ENCODE measurements at places on chromosomes 16 and 17.

DNA sequence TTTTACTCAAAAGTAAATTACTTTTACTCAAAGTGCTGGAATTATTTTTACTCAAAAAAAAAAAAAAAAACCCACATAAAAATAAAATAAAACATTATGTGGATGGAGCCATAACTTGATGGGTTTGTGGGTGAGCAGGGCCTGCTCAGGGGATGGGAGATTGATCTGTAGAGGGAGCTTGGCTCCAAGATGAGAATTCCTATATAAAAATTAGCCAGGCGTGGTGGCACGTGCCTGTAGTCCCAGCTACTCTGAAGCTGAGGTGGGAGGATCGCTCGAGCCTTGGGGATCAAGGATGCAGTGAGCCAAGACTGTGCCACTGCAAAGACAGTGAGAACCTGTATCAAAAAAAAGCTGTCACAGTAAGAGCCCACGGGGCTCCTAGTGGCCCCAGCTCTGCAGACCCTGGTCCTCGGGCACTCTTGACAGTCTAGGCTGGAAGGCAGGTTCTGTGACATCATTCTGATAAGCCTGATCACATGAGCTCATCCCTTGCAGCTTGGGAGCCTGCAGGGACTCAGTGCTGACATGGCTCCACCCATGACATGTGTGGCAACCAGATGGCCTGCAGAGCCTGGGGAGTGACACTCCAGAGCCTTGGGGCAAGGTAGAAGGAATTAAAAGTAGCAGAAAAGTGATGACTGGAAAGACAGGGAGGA, 42.5 kb downstream of the ST3GAL2 start:
- no peak for DNase-seq

- DNase-seq = no peak
These were observed 50.8 kb upstream of the MAF start for GRCh38 chr16:79651363-79651762.

DNA sequence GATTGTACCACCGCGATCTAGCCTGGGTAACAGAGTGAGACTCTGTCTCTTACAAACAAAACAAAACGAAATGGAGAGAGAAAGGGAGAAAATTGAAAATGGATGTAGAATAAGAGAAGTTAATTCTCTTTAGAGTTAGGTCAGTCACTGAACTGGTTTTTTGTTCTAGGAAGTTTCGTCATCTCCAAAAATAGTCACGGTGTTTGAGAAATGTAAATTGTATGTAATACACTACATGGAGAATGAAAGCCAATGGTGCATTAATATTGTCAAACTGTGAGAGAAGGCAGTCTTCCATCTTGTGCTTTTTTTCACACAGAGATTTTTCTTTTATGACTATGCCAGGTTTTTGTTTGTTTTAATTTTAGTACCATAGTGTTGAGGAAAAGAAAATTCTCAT, 145.9 kb downstream of the BCAS3 start:
- no peak for DNase-seq

- no peak for DNase-seq
These were observed 40.8 kb downstream of the MRC2 start for GRCh38 chr17:62668091-62668804.

DNA sequence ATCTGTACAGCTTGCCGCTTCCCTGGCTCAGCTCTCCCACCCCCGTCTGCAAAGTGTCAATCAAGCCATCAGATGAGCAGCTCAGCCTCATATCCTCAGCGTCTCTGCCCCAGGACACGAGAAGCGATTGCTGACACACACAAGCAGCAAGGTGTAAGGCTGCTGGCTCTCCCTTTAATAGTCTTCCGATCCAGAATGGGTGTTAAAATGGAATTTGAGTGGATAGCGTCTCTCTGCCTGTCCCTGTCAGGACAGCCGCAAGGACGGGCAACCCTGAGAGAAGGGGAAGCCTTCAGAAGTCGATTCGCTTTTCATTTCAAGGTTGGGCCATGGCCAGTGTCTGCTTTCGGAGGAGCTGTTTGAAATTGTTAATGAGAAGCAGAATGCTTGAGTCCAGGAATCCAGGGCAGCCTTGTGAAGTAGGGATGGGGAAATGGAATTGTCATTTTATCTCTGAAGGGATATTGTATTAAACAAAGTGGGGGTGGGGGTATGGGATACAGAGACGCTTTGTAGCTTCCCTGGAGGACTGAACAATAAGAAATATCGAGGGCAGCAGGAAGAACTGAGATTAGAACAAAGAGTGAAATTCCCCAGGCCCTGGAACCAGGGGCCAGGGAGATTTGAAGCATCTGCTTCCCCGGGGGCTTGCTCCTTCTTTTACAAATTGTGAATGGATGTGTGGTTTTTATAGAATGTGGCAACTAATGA, 4.7 kb upstream of the PIPOX start:
- DNase-seq = no peak

DNA sequence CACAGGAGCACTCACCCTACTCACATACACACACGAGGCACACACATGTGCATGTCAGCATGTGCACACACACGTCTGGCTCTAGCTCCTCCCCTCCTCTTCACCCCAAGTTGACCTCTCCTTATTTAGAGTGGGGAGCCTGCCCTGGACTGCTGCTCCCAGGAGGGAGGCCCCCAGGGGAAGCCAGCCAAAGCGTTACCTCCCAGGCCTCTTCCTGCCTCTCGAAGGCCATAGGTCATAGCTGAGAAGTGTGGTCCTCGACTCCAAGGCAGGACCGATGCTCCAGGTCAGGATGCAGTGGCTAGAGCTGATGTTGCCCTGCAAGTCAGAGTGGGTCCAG, 18.8 kb downstream of the POLR3K start:
- DNase-seq = no peak

DNA sequence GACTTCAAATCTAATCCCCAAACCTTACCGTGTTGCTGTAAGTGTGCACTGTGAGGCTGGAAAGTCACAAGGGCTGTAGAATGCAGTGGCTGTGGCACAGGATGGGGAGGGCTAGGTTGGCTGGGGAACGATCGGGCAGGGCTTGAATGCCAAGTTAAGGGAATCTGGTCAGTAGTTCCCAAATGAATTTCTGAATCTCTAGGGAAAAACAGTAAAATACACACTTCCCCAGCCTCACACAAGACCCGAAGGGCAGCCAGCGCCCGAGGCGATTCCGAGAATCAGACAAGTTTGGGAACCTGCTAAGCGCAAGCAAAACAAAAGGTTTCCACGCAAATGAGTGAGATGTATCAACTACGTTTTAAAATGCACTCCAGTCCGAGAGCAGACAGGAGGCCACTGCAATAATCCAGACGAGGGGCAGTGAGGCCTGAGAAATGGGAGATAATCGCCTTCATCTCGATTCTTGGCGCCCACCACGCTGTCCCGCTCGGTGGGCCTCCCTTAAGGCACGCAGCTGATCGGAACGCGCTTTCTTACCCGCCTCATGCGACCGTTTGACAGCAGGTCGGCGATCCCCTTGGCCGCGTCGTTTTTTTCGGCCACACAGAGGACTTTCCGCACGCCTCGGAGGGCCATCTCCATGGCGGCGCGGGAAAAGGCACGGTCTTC, 599 bp downstream of the TOP3A start:
- no peak for DNase-seq

DNA sequence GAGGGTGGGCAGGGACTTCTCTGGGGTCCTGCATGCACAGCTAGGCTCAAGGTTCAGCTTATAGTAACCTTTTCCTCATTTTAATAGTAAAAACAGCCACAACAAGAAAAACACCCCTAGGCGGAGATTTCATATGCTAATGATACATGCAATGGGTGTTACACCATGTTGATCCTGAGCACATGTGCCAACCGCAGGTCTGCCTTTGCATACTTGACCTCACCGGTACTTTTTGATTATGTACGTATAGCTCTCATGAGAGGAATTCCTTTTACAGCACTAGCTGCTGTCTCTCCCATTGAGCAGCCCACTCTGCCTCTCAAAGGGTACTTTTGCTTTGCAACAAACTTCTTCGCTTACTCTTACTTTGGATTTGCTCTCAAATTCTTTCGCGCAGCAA, 1.9 kb downstream of the KRTAP4-8 start:
- DNase-seq = no peak

- no peak for DNase-seq
These were observed 18.0 kb downstream of the CD7 start for GRCh38 chr17:82299452-82299851.

DNA sequence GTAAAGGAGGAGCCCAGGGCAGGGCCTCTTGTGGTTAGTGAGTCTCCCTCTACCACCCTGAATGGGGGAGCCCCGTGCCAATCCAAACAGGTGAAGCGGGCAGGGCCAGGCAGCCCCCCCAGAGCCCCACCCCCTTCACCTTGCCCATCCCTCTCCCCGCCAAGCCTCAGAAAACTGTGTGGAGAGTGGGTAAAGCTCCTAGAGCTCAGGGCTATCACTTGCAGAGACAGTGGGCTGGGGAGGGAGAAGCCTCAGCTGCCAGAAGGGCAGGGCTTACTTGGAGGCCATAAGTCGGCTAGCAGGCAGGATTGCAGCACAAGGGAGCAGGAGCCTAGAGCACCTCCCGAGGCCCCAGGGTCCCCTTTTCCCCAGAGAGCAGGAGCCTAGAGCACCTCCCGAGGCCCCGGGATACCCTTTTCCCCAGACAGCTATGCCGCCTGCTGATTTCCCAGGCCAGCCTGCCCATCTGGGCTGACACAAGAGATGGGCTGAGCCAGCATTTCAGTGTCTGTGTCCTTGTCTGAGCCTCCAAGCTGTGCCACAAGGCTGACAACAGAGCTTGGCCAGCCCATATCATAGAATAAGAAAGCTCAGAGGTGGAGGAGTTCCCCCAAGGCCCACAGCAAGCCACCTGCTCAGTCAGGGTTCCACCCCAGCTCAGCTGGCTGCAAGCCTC, 6.7 kb upstream of the KRT14 start:
- DNase-seq = no peak

- no peak for DNase-seq
These were observed 39.7 kb upstream of the CREBBP start for GRCh38 chr16:3920206-3920605.

DNA sequence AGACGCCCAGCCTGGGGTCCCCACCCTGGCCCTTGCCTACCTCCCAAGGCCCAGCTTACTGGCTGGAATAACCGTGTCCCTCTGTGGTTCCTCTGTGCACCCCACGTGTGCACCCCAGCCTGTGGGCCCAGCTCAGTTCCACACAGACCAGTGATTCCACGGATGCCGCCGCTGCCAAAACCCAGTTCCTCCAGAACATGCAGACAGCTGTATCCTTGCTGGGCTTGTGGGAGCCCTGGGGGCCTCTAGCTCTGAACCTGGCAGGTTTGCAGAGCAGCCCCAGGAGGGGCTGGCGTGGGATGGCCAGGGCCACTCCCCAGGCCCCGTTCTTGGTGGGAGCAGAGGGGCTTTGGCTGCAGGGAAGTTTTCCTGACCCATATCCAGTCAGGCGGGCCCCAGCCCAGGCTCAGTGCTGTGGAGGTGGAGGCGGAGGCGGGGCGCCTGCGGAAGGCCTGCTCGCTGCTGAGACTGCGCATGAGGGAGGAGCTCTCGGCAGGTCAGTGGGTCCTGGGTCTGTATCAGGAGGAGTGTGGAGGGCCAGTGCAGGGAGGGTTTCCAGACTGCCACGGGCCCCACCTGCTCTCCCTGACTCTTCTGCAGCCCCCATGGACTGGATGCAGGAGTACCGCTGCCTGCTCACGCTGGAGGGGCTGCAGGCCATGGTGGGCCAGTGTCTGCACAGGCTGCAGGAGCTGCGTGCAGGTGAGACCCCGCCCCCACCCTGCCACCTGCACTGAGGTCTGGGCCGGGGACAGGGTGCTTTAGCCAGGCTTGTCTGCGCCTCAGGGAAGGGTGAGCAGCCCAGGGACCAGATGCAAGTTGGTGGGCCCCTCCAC, 2.3 kb downstream of the TEDC2 start:
- DNase-seq = no peak

Measured in stimulated activated CD8-positive, alpha-beta memory T cell treated with anti-CD3 and anti-CD28 coated beads, Interleukin-2, amount 100 ng/mL, for 1 hour (primary cell).